ENCODE measurements at places on chromosomes 11 and 22.

- peak; percentile 59 for DNase-seq
These were observed 35.8 kb downstream of the ARHGAP1 start for GRCh38 chr11:46664612-46665011.

GRCh38 chr11:103949781-103950180 lies 86.7 kb upstream of the DDI1 start:
- DNase-seq, result no peak

GRCh38 chr11:64000026-64000739 lies 13.9 kb downstream of the OTUB1 start:
- peak; percentile 84 for DNase-seq

DNA sequence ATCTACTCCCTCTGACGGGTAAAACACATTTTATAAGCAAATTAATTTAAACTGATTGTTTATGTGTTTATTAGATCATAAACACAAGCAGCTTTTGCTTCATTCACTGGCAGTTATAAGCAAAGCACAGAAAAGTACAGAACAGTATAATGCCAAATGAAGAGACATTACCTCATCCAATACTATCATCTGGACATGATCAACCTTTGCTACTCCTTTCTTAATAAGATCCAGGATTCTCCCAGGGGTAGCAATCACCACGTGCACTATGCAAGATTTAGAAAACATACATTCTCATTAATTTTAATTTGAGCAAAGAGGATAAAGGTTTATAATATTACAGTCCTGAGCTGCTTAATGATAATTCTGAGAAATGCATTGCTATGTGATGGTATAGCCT lies 27.9 kb downstream of the DDX6 start:
- no peak for DNase-seq

DNA sequence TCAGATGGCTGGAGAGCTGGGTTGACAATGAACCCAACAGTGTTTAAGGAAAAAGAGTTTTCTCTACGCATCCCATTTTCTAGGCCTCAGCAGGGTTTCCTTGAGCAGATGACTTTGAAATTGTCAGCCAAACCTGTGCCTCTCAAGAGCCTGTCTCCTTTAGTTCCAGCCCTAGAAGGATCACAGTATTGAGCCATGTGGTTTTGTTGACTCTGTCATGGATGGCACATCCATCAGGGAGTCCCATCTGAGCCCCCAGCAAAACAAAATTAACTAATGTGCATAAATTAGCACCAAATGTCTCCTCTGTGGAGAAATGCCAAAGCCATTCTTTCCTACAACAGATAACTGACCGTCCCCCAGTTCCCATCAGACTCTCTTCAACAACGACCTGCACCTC lies 103.8 kb upstream of the BLID start:
- DNase-seq, result no peak
